ENCODE measurements at places on chromosomes 1 and 21.

GRCh38 chr1:97047421-97047793 is 325.8 kb downstream of the PTBP2 start:
- no peak for DNase-seq

- no peak for DNase-seq
Measured at GRCh38 chr1:216190438-216190837, 232.8 kb downstream of the USH2A start.

DNA sequence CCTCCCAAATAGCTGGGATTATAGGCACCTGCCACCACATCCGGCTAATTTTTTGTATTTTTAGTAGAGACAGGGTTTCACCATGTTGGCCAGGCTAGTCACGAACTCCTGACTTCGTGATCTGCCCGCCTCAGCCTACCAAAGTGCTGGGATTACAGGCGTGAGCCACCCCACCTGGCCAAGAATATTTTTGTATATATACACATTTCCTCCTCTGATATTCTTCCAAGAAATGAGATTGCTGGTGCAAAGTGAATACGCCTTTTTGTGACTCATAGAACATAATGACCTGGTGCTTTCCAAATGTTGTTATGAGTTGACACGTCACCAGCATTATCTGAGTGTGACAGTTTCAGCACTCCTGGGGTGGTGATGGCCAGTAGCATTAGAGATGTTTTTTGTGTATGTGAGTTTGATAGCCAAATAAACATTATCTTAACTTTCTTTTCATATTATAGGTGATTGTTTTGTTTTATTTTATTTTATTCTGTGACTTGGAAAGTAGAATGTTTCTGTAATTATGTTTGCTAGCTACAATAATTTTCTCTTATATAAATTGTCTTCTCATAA is 54.9 kb downstream of the KCNK1 start:
- DNase-seq: no peak

GRCh38 chr1:228794173-228794572 is 58.9 kb downstream of the RHOU start:
- no peak for DNase-seq

- peak; percentile 36 for DNase-seq
Measured at GRCh38 chr1:3312898-3313575, 141.4 kb upstream of the ARHGEF16 start.

DNA sequence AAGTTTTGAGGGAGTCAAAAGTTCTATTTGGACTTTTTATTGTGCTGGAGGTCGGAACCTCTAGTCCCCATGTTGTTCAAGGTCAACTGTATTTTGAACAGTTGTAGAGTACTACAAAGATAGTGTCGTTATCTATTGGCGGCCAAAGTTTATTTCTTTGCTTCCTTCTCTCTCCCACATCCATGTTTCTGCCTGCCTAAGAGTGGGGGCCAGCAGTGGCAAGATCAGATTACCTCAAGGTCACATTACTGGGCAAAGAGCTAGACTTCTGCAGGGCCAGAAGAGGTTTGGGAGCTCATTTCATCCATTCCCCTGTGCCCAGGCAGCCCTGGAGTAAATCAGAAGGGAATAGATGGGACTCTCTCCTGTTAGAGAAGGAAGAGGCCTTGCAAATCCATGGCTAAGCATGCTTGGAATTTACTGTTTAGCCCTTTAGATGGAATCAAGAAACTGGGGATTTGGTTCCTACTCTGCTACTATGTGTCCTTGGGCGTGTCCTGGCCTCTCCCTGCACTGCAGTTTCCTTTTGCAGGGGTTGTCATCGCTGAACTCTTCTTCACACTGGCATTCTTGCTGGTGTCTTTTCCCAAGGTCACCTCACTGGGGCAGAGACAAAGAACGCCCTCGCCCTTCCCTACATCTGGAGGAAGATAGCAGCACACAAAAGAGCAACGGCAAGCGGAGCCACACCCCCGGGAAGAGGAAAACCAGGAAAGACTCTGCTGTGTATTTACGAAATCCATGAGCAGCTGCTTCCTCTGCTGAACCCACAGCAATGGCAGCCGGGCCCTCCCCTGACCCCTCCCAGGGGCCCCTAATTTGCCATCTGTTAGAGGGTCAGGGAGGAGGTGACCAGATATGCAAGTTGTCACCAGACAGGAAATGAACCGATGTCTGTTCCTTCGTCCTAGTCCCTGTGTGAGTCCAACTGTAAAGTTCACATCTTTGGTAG is 73.3 kb downstream of the PLPP3 start:
- DNase-seq: no peak

DNA sequence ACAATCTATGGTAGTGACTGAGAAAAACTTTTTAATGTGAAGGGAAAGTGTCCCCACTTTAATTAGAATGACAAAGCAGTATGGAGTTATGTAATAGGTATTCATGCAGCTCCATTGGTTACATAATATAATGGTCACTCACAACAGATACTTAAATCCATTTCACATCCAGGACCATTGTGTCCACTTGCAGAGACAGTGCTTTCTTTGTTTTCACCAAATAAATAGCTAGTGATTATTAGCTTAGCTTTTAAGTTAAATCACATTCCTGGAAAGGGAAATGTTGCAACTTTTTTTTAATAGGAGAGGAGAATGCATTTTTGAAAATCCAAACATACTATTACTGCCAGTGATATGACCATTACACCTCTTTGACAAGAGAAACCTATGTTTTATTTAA is 22.9 kb downstream of the RGL1 start:
- no peak for DNase-seq

GRCh38 chr1:154502744-154503115 is 518 bp upstream of the SHE start:
- no peak for DNase-seq

- no peak for DNase-seq
Measured at GRCh38 chr1:27773826-27774445, 917 bp downstream of the STX12 start.
